ENCODE measurements at places on chromosomes 6 and 20.
A peak's percentile ranks its signal among the peaks of the same experiment; 100 is the strongest.

GRCh38 chr6:44315951-44316350 lies 2.8 kb upstream of the AARS2 start:
- no peak for DNase-seq

DNA sequence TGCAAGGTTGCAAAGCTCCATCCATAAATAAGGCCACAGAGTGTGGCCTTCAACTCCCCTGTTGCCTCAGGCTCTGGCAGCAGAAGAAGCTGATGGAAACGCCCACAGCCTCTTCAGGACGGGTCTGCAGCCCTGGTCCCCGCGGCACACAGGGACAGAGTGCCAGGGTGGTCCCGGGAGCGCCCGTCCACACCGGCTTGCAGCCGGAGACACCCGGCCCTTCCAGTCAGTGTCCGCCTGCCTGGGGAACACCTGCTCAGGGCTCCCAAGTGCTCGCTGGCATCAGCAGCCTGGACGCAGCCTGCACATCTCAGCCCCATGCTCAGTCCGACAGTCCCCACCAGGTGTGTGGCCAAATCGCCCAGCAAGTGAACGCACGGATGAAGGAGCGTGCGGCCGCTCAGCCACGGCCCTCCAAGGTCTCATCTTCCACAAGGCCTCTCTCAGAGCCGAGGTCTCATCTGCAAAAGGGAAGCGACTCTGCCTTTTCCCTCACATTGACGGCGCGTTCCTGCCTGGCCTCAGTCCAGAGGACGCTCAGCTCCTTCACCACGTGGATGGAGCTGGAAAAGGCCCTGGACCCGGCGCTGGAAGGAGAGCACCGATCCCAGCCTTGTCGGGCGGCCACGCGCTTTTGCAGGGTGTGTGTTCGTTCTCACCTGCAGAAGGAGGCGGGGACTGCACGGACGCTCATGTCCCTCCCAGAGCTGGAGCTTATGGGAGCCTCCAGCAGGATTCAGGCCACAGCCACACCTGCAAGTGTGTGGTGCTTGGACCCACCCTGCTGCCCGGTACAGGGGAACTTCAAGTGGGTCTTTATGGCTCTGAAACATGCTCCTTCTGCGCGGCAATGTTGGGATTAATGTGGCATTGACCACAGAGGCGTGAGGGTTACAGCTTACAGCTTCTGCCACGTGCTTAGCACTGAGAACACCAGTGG lies 180.4 kb downstream of the DLL1 start:
- no peak for DNase-seq

- no peak for DNase-seq
Measured at GRCh38 chr6:52733172-52733571, 30.1 kb downstream of the GSTA2 start.

DNA sequence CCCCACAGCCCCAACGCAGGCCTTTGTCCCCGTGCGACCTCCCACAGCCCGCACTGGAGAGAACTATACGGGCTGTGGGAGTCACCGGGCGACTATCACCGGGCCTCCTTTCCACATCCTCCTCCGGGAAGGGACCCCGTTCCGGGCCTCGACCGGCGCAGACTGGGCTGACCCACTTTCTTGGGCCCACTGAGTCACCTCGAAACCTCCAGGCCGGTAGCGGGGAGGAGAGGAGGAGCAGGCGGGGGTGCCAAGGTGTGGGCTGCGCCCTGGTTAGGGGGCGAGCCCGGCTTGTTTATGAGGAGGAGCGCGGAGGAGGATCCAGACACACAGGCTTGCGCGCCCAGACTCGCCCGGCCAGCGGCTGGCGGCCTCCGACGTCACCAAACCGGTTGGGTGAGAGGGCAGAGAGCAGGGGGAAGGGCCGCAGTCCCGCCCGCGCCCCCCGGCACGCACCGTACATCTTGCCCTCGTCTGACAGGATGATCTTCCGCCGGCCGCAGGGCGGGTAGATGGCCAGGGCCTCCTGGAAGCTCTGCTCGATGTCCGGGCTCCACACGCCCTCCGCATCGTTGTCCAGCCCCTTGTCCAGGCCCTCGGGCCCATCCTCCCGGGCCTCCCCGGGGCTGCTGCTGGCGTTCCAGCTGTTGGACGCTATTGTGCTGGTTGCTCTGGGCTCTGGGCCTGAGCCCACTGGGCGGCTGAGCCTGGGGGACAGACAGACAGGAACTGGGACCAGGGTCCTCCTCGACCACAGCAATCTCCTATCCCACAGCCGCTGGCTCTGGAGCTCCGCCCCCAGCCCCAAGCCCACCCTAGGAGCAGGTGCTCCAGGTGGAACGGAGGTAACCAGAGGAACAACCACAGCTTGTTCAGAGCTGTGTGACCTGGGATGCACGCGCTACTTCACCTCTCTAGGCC lies 10.6 kb downstream of the TEAD3 start:
- no peak for DNase-seq

DNA sequence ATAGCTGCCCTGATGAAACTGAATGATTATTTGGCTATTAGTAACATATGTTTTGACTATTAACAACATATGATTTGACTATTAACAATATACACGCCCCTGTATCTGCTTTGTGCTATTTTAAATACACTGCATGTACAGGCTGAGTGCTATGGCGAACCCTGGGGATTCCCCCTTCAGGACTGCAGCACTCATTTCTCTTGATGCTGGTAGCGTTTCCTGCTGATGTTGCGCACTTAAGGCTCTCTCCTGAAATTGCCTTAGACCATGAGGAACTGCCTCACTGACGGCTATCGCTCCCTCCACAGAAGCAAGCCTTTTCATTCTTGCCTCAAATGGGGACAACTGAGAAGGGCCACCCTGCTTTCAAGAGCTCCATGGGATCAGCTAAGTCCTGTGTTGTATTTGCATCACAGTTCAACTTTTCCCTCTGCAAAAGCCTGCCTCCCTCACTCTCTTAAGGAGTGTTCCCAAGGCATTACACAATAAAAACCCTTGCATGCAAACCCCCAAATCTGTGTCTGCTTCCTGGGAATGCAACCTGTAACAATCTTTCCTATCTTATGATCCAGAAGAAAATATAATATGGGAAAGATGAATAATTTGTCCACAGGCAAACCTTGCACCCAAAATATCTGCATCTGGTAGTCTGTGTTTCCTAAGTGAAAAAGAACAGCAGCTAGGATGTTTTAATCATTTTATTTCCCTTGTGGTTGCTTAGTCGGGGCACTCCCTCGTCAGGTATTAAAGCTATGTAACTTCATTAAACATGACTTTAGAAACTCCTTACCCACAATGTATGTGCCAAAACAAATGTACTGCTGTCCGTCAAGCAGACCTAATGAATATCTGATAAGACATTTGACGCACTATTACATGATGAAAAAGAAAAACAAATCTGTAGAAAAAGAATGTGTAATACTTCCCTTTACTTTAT lies 456.4 kb downstream of the COL12A1 start:
- no peak for DNase-seq

- no peak for DNase-seq
Measured at GRCh38 chr20:58760856-58761255, 68.3 kb downstream of the NPEPL1 start.

GRCh38 chr20:37649017-37649416 lies 44.8 kb upstream of the CTNNBL1 start:
- DNase-seq: peak; percentile 51

GRCh38 chr6:15614277-15614676 lies 48.6 kb downstream of the DTNBP1 start:
- DNase-seq: no peak

- no peak for DNase-seq
Measured at GRCh38 chr20:14711652-14712051, 374.2 kb upstream of the FLRT3 start.

- DNase-seq: no peak
Measured at GRCh38 chr6:128365520-128366160, 154.8 kb downstream of the PTPRK start.

DNA sequence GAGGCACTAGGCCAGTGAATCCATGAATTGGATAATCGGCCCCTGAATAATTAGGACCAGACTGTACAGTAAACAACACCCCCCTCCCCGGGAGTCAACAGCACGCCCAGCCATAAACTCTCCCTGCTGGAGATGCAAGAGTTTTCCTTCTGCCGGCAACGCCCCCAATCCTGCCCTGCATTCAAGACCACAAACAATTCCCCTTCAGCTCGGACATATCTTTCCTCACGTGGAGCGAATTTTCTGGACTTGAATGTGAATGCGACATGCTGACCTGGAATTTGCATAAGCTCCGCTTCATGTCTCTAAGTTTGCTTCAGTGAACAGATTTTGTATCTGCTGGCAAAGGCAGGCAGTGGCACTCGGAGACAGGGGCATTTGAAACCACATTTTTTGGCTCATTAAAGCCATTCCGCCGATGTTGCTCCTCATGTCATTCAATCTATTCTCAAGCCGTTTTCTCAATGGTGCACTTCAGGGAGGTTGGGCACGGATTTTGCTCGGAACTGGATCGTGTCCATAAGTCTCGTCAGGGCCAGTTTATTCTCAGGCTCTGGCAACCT lies 38.0 kb upstream of the GMPR start:
- no peak for DNase-seq

DNA sequence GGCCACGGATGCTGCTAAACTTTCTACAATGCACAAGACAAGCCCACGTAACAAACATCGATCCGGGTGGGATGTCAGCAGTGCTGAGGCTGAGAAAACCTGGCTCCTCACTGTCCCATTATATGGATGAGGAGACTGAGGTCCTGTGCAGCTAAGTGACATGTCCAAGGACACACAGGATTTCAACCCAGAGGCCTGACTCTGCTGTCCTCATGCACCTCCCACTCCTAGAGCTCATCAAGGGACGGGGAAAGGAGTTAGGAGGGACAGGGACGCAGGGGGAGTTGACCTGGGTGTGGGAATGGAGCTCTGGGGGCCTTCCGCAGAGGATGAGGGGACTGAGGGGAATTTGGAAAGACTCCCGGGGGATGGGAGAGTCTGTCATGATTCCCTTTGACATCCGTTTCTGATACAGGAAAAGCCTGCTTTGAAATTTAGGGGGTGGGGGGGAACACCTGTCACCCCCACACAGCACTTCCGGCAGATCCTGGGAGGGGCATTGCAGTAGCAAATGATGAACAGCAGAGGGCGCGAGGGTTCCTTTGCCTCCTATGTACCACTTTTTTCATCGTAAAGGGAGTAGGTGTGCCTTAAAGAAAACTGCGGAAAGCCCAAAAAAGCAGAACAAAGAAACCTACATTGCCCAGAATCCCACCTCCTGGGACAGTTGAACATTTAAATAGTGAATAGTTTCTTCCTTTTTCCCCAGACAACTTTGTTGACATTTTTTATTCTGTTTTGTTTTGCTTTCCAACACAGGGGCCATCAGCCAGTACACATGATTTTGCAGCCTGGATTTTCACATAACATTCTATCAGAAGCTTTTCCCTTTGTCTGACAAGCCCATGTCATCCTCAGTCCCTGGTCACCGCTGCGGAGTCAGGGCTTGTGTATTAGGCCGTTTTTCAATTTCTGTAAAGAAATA lies 48.6 kb downstream of the SLC2A10 start:
- peak; percentile 69 for DNase-seq

DNA sequence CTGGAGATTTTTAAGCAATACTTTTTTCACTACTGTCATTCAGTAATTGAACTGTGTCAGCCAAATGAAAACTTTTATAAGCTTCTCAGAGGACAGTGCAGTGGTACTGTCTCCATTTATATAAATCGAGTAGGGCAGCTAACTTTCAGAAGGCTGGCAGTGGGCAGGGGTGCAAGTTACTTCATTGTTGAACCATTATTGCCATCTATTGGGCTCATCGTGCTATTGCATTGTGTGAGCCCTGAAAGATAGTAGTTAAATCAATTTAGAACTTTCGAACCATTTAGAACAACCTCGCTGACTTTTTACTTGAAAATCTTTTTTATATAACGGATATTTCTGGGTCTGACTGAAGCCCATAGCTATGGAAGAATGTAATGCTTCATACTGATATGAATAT lies 347.8 kb upstream of the PLCB4 start:
- DNase-seq: peak; percentile 50

GRCh38 chr20:45104786-45105185 lies 3.9 kb upstream of the KCNS1 start:
- DNase-seq: peak; percentile 45

- DNase-seq: peak; percentile 74
Measured at GRCh38 chr20:2469991-2470422, 582 bp downstream of the SNRPB start.

- DNase-seq: no peak
Measured at GRCh38 chr6:21003780-21004541, 469.7 kb downstream of the CDKAL1 start.

DNA sequence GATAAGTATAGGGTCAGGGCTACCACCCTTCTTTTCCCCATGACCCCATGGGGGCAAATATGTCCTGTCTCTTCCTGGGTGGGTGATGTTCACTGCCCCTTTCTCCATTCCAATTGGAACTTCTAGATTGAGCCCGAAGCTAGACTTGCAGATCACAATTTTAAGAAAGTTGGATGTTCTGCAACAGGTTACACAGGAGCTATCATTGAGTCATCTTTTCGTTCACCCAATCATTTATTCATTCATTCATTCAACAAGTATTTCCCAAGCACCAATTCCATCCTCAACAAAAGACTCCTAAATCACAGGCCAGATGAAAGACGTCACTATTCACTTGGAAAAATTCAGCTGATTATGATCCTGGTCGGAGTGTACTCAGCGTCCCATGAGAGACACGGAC lies 71.0 kb upstream of the FOXP4 start:
- no peak for DNase-seq

- no peak for DNase-seq
Measured at GRCh38 chr6:75273009-75273408, 11.6 kb downstream of the TMEM30A start.

GRCh38 chr6:52352239-52353018 lies 9.5 kb upstream of the PAQR8 start:
- DNase-seq: peak; percentile 93

DNA sequence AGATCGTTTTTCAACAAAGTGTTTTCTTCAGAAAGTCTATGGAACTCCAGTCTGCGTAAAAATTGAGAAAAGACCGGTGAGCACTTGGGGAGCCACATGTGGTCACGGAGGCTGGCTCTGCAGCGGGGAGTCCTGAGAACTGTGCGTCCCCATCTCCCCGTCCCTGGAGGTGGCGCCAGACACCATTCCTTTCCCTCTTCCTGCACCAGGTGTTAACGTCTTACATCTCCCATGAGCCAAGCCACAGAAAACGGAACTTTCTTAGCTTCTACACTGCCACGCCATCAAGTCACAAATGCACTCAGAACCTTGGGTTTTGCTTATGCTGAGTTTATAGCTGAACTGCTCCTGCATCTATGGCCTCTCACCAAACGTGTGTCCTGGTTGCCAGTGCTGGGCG lies 62.6 kb downstream of the GINS1 start:
- DNase-seq: peak; percentile 28

GRCh38 chr6:138087593-138088325 lies 19.5 kb downstream of the PERP start:
- DNase-seq: no peak

DNA sequence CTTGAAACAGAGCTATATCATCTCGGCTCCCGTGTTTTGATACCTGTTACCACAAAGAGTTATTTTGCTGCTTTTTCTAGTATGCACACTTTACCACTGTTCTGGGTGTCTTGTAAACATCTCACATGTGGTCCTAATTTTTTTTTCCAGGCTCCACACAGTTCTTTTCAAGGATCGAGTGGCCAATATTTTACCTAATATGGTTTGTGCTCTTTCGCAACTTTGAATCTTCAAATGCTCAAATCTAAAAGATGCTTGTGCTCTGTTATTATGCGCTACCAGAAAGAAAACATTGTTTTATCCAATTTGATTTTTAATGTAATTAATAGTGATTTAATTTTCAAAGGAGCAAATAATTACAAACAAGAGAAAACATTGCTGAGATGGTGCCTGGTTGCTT lies 10.7 kb downstream of the ENPP5 start:
- no peak for DNase-seq

Measured in RKO (cell line).